ENCODE measurements at places on chromosomes 6 and 20.
A peak's percentile ranks its signal among the peaks of the same experiment; 100 is the strongest.

DNA sequence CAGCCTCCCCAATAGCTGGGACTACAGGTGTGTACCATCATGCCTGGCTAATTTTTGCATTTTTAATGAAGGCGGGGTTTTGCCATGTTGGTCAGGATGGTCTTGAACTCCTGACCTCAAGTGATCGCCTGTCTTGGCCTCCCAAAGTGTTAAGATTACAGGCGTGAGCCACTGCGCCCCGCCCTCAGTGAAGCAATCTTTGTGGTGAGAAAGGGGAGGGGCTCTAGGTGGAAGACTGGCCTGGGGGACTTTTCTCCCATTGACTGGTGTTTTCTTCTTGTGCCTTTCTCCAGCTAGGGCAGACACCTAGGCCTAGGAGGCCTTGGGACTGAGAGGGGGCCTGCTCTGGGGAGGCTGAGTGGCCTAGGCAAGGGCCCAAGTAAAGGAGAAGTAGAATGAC, 84.1 kb downstream of the DNAAF9 start:
- no peak for DNase-seq

DNA sequence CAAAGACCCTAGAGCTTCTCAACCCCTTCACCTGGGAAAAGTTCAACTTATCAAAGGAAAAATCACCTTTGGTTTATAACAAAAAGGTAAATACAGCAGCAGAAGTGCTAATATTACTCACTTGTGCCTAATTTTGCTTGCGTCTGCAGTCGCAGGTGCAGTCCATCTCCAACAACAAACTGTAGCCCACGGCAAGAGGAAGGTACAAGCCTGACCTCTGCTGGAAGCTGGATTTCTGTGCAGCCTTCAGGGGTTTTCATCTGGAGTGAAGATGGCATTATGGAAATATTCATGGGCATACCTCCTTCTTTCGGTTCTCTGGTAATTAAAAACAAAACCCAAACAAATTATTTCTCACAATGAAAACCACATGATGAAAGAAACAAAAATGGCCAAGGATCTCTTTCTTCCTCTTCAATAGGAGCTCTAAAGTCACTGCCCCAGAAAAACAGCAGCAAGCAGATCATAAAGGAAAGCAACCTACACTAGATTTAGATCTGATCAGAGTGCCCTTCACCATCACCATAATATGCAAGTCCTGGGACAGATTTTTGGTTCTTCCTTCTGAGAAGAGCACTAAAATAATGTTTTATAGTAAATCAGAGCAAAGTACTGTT, 7.8 kb downstream of the UBE3D start:
- DNase-seq: peak; percentile 17

- no peak for DNase-seq
Observed at GRCh38 chr6:33875141-33875581, 71.4 kb upstream of the MLN start.

- no peak for DNase-seq
Observed at GRCh38 chr6:29678114-29678513, 2.8 kb downstream of the ZFP57 start.

DNA sequence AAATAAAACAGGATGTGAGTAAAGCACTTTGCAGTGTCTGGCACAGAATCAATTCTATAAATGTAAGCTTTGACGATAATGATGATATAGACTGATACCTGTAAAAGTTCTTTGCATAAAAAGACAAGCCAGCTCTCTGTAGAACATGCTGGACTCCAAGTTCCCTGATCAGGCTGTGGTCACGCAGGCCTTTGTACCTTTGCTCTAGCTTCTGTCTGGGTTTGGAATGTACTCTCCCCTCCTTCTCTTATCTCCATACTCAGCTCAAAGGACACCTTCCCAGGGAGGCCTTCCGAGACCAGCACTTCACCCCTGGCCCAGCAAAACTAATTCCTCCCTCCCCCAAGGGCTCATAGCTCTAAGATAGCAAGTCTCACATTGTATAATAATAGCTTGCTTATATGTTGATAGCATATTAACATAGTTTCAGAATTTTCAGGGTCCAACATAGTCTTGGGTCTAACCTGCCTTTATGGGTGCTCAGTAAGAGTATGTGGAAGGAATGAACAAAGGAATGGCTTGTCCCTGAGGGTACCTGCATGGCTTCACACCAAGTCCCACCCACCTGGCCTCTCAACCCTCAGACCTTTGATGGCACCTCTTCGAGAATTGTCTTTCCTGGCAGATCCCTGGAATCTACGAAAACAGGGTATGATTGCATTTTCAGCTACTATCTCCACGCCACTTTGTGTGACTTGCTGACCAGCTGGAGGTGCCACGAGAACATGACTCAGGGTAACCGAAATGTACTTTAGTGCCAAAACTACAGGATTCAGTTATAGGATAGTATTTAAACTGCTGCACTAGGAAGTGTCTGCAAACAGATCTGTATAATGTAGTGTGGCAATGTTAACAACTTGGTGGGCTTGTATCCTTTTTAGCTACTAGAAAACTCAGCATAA, 41.7 kb upstream of the PIM1 start:
- no peak for DNase-seq

- no peak for DNase-seq
Observed at GRCh38 chr6:149166747-149167146, 150.8 kb upstream of the TAB2 start.

- no peak for DNase-seq
Observed at GRCh38 chr20:41616228-41616627, 1.9 kb downstream of the CHD6 start.

DNA sequence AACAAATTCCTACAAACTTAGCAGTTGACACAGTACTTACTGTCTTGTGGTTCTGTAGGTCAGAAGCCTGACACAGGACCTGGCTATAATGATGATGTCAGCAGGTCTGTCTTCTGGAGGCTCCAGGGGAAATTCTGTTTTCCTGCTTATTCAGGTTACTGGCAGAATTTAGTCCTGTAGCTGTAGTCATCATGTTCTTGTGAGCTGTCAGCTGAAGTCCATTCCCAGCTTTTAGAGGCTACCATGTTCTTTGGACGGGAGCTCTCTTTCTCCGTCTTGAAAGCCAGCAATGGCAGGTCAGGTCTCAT, 99.2 kb downstream of the HIVEP1 start:
- DNase-seq: peak; percentile 8

GRCh38 chr6:35443341-35444030, 8.7 kb upstream of the FANCE start:
- peak; percentile 11 for DNase-seq

DNA sequence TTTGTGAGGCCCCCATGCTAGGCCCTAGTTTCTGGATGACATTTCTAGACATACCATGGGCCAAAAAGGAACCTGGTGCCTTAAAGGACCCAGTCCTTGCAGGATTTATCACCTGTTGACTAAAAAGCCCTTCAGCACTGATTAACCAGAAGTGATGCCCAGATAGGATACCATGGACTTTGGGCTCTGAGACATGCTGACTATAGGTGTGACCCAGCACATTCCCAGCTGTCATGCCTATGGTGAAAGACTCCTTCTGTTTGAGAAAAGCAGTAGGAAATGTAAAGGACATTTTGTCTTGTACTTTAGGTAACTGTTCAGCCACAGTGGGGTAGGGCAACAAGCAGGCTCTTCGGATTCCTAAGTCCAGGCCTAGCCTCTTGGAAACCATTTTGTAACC, 724.2 kb downstream of the CD109 start:
- DNase-seq: no peak

- DNase-seq: peak; percentile 54
Observed at GRCh38 chr6:3749977-3750316, 1.6 kb downstream of the PXDC1 start.

DNA sequence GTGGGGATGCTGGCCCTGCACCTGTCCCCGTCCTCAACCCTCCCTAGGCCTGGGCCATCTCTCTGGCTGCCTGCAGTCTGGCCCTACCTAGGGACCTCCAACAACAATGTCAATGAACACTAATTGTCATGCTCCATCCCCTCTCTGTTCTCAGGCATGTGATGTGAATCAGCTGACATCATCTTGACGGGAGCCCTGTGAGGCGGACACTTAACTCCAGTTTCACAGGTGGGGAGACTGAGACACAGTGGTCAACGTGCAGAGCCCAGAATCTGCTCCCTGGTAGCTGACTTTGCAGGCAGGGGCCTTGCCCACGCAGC, 762 bp upstream of the TCEA2 start:
- DNase-seq: no peak

DNA sequence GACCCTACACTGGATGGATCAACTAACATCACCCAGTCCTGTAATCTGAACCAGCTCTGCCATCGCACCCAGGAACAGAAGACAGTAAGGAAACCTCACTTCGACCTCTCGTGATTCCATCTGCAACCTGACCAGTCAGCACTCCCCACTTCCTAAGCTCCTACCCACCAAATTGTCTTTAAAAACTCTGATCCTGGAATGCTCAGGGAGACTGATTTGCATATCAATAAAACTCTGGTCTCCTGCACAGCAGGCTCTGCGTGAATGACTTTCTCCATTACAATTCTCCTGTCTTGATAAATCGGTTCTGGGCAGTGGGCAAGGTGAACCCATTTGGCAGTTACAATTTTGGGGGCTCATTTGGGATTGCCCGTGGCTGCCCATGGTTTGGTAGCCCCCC, 18.3 kb upstream of the AGPAT4 start:
- no peak for DNase-seq

GRCh38 chr6:156978948-156979347, 201.8 kb downstream of the ARID1B start:
- DNase-seq: no peak

- DNase-seq: peak; percentile 29
Observed at GRCh38 chr6:122530440-122531046, 58.9 kb upstream of the SERINC1 start.

GRCh38 chr6:42537536-42537935, 26.3 kb upstream of the UBR2 start:
- DNase-seq: no peak

GRCh38 chr20:47809161-47809960, 24.1 kb upstream of the SULF2 start:
- no peak for DNase-seq

DNA sequence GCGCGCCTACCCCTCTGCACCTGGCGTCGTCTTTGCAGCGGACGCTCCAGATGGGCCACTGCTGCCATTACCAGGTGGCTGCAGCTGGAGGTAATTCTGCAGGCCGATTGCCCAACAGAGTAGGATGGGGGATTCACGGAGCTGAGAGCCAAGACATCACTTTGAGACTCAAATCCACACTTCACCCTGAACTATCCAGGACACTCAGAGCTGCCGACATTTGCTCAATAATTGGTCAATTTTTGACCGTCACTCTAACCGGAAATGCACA, 694.9 kb upstream of the FLRT3 start:
- DNase-seq: no peak

GRCh38 chr20:16020971-16021370, 552.3 kb downstream of the KIF16B start:
- DNase-seq: peak; percentile 99

DNA sequence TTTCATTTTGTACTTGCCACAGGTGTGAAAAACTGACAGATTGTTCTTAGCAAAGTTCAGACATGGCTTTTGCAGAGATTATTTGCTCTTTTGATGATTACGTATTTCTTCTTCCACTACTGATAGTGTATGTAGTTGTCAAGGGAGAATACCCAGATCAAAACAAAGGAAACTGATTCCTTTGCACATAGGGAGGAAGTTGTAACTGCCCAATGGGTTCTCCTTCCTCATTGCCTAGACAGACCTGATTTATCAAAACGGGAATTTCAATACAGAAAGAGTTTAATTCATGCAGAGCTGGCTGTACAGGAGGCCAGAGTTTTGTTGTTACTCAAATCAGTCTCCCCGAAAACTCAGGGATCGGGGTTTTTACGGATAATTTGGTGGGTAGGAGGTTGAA, 214.7 kb downstream of the BCAS1 start:
- no peak for DNase-seq

DNA sequence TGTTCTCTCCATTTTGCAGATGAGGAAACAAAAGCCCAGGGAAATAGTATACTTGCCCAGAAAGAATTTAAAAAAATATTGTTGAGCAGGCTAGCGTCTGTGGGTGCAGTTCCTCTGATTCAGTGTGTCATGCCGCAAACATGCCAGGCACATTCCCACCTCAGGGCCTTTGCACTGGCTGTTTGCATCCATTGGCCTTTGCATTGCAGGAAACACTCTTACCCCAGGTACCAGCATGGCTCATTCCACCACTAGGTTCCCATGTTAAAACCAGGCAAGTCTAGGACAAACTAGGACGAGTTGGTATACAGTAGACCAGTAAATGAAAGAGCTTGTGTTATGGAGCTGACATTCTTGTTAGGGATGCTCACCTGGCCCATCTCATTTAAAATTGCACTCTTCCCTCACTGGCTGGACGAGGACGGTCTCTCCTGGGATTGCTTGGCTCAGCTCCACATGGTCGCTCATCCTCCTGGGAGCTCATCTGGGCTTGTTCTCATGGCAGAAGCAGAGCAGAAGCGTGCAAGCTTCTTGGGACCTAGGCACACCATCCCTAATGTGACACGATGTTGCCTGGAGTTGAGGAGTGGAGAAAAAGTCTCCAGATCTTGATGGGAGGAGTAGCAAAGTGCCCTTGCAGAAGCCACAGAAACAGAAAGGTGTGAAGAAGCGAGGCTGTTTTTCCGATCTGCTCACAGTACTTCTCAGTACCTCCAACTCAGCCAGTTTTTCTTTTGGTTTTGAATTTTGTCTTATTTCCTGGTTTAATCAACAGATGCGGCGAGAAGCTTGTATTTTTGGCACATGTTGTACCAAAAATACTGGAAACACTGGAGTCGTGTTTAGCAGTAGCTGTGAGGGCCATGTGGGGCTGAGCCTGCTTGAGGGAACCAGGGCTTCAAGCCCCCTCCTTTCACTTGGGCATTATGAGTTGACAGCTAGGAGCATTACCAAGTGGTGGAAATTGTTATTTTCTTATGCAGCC, 13.9 kb downstream of the ZNF831 start:
- no peak for DNase-seq

DNA sequence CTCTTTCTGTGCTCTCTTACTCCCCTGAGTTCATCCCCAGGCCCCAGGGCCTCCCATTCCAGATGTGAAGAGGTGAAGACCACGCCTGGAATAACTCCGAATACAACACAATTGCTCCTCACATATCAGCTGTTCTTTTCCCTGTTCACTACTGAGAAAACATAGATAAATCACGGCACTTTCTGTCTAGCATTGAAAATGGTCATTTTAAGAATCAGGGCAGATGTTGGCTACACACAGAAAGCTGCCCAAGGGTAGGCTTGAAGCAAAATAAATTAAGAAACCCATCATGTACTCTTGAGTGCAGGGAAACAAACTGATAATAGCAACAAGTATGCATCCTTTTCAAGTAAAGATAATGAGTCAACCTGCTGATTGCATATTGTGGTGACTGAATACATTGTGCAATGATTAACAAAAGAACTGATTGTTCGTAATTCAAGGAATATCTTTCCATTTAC, 382.5 kb downstream of the PRKN start:
- no peak for DNase-seq

DNA sequence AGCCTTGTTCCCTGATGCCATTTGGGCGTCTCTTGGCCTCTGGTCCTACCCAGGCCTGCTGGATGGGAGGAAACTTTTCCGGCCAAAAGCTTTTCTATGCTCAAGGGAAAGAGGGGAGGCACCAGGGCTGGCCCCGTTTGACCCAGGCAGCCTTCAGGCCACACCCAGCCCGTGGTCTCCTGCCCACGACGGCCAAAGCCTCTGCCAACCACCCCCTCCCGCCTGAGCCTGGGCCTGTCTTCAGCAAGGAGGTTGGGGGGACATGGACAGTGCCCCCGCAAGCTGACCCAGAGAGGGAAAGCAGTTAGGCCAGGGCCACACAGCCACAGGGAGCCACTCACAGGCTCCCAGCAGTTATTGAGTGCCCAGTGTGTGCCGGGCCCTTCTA, 49.5 kb downstream of the SRC start:
- no peak for DNase-seq

Measured in RCC 7860 (cell line).